Amygdala (tissue), 56 donors: ENCODE measurements at places on chromosomes 5 and 9.

DNA sequence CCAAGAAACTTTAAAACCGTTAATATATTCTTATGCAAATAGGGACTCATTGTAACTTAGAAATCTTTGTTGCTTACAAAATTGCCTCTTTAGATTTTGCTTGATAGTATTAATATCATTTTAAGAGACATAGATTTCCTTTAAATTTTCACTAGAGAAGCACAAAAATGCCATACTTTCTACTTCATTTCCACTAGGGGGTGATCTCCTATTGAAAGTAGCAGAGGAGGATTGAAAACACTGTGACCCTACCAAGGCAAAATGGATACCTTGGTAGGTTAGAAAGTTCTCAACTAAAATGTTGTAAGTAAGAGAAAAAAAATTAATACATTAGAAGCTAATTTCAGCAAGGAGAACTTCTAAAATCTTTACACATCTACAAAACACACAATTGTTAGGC is 204.9 kb downstream of the CHSY3 start:
- DNase-seq: no peak

GRCh38 chr5:63053019-63053638 is 474.5 kb downstream of the LRRC70 start:
- DNase-seq: no peak

DNA sequence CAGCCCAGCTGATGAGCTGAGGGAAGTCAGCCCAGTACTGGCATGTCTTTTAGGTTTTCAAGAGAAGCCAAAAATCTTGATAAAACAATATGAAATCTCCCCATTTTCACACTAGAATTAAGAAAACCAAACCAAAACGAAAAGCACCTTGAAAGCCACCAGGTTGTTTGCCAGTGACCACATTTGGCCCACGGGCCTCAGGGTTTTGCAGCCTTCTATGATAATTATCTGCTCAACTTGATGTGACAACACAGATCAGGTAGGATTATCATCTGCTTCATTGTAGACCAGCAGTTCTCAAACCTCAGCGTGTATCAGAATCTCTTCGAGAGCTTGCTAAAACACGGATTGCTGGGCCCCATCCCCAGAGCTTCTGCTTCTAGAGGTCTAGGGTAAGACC is 101.4 kb downstream of the GALNT10 start:
- DNase-seq: no peak

GRCh38 chr5:154403234-154403633 is 42.6 kb upstream of the SAP30L start:
- no peak for DNase-seq

DNA sequence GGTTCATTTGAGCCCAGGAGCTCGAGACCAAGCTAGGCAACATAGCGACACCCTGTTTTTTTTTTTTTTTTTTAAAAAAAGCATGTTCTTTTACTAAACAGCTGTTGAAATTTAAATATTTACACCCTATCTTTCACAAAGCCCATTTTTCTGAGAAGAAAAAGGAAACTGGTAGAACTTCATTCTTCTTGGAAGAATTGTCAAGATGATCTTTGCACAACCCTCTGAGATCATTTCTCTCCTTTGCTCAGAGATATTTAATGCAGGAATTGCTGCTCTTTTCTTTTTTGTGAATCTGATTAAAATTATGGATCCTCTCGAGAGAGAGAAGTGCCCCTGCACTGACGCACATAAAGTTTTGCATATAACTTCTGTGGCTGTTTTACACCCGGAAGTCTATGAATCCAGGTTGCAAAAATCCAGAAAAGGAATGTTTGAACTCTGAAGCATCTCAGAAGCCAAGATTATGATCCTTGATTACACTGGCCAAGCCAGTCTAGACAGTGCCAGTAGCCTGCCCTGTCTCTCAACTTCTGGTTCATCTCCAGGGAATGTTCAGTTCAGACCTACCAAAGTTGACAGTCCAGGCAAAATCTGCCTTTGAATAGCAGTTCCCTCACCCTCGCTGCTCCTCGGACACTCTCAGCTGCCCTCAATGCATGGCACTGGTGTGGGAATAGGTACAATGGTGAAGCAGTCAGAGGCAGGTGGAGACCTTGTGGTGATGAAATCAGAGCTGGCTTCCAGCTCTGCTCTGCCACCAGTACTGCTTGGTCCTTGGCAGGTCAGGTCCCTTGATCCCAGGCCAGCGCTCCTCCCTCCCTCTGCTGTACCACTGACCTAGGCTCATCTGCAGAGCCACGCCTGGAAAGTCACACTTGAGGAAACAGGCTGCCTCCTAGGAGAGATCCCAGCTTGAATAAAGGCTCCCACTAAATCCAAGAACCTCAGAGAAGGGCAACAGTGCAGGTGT is 13.3 kb upstream of the SLC31A2 start:
- no peak for DNase-seq

DNA sequence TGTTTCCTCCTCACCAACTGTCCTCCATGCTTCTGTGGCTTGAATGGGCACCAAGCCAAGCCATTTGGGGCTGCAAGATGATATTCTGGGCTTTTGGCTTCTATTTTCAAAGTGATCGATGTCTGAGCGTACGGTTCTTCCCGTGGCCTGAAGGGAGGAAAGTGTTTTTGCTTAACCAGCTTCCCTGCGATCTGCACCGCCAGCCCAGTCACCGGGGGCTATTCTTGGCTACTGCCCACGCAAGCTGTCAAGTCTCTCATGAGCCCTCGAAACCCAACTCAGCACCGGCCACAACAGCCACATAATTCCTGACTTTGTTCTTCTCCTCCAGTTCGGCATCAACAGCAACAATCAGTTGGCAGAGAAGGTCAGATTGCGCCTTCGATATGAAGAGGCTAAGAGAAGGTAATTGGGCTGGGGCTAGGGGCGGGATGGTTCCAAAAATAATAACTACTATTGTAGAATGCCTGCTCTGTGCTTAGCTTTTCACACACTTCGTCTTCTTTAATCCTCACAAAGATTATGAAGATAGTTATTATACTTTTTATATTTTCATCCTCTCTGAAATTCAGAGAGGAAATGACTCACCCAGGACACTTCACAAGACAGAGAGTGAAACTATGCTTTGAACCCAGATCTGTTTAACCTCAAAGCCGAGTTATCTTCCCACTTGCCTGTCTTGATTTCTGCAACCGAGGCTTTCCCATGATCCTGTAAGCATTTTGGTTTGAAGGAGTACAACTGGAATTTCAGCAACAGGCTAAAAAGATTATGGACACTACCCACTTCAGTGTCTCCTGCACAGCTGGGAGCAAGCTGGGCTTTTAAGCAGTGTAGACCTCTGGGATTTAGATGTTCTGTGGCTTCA is 76.4 kb upstream of the RARS1 start:
- DNase-seq: no peak

DNA sequence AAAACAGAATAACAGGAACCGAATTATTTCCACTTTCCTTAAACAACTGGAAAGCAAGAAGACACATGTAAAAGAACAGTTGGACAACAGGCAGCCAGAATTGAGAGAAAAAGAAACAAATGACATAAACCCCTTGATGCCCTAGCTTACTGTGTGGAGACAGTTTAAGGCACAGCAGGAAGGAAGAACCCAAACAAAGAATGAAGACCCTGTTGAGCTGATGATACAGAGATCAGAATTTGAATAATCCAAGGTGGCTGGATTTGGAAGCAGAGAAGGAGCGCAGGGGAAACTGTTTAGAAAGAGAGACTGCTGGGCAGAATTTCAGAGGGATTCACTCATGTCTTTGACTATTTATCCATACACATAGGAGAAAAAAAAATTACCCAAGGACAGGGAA is 316.3 kb upstream of the POU5F2 start:
- no peak for DNase-seq

GRCh38 chr5:119177226-119177625 is 106.3 kb downstream of the DMXL1 start:
- no peak for DNase-seq

DNA sequence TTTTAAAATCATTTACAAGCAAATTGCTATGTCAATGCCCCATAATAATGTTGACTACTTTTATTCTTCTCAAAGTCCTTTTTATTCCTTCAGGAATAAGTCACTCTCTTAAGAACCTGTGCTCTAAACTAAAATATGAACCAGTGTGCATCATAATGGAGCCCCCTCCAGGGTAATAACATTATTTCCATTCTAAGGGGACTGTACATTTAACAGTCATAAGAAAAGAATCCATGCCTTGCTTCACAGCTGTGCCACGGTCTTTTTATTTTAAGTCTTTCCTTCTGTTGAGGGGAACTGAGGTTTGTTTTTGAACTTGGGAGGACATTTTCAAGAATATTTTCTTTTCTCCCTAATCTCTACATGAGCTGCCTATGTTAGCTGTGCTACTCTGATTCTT is 297.6 kb downstream of the MAN2A1 start:
- no peak for DNase-seq

DNA sequence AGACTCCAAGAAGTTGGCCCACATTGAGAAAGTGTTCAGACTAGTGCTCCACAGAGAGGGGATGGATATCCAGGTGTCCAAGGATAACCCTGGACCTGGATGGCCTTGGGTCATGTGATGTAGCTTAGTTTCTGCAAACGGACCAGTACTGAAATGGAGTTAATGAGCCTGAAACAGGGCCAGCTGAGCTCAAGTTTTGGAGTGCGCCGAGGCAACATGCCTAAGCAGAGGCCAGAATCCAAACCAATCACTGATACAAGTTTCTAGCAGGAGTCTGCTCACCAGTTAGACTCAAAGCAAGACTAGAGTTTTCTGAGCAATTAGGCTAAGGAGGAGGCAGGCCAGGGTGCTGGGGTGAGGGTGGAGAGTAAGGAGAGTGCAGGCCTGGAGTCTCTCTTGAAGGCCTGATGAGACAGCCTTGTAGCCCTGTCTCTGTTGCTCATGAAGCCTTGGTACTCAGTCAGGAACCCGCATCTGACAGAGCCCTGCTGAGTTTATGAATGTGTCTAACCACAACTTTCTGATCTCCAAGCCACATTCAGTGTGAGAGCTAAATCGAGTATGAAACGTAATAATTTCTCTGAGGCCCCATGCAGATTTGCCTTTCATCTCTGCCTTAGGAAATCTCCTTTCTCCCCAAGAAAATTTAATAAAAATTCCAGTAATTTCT is 68.9 kb upstream of the EQTN start:
- no peak for DNase-seq

GRCh38 chr9:130824079-130824478 is 11.0 kb upstream of the ABL1 start:
- DNase-seq: no peak
